ENCODE measurements at places on chromosomes 6 and 20.

DNA sequence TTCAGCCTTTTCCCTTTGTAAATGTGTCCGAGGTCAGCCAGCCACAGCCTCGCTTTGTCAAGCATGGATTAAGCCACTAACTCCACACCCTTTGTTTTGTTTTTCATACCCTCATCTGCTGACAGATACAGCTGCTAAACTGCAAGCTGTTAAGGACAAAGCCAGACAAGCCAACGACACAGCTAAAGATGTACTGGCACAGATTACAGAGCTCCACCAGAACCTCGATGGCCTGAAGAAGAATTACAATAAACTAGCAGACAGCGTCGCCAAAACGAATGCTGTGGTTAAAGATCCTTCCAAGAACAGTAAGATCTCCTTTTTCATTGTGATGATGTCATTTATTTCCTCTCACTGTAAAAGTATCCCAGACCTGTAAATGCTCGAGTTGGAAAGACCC is 269.3 kb downstream of the ARHGAP18 start:
- no peak for DNase-seq

DNA sequence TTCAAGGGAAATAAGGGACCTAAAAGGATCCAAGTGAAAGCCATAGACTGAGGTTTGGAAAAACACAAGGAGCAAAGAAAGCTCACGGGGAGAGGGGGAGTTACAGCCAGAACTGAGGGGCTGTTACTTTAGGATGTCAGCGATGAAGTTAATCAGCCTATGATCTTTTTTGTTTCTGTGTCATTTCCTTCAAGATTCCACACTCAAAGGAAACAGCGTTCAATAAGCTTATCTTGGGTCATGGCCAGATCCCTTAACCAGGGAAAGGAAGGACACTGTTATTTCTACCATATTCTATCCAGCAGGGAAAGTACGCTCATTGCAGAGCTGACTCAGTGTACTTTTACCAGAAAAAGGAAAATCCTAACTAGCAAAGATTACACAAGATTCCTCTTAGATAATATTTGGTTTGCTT is 132.8 kb downstream of the PFDN4 start:
- DNase-seq = no peak

GRCh38 chr6:105740946-105741645 is 338.2 kb upstream of the PREP start:
- DNase-seq = no peak

GRCh38 chr6:30169658-30170614 is 6.6 kb downstream of the TRIM15 start:
- DNase-seq = no peak

DNA sequence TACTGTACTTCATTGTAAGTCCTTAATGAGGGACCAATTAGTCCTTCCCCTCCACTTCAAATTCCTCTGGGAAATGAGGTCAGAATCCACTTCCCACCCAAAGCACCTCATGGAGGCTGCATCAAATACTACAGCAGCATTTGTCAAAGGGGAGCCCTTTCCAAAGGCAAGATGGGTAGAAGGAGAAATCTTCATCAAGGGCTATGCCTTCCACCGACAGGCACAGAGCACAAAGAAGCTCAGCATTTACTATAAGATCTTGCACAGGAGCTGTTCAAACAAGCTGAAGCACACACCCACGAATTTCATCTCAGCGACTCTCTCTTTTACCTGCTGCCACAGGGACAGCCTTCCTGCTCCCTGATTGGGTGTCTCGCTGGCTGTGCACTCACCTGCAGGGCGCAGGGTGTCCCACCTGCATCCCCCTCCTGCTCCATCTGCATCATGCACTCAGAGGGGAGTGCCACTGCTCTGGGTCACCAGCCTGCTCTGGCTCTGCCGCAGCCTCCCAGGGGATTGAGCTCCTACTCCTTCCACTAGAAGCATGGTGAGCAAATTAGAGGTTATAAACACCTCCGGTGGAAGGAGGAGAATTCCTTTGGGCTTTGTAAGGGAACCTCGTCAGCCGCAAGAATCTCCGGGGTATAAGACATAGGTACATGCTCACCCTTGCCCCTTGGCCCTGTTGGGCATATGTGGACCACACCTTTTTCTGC is 164.5 kb downstream of the ATXN1 start:
- no peak for DNase-seq

DNA sequence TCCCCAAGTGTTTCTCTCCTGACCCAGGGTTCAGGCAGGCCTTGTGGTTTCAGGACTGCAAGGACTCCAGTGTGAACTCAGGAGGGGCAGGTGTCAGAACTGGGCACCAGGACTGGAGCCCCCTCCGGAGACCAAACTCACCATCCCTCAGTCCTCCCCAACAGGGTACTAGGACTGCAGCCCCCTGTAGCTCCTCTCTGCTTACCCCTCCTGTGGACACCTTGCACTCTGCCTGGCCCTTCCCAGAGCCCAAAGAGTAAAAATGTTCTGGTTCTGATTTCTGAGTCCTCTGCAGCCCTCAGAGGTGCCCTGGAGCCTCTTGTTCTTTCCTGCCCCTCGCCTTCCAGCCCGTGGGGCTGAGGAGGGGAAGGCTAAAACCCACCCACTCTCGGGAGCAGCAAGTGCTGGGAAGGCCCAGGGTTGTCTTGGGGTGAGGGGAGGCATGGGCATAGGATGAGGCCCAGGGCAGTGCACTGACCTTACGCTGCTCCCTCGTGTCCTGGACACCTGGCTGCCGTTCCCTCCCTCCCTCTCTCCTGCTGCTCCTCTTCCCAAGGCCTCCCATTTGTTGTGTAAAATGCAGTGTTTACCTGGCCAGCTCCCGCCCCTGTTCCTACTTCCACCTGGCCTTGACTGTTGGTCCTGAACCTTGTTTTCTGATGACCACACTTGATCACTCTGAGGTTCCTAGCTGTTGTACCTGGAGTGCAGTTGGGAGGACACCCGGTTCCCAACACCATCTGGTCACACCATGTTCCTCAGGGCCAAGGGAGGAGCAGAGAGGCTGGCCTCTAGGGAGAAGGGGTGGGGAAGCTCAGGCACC is 9.9 kb downstream of the CNPY3 start:
- no peak for DNase-seq

GRCh38 chr6:41269716-41270115 is 16.8 kb downstream of the TREM1 start:
- DNase-seq = no peak

GRCh38 chr20:44054118-44054517 is 132.9 kb downstream of the JPH2 start:
- no peak for DNase-seq

DNA sequence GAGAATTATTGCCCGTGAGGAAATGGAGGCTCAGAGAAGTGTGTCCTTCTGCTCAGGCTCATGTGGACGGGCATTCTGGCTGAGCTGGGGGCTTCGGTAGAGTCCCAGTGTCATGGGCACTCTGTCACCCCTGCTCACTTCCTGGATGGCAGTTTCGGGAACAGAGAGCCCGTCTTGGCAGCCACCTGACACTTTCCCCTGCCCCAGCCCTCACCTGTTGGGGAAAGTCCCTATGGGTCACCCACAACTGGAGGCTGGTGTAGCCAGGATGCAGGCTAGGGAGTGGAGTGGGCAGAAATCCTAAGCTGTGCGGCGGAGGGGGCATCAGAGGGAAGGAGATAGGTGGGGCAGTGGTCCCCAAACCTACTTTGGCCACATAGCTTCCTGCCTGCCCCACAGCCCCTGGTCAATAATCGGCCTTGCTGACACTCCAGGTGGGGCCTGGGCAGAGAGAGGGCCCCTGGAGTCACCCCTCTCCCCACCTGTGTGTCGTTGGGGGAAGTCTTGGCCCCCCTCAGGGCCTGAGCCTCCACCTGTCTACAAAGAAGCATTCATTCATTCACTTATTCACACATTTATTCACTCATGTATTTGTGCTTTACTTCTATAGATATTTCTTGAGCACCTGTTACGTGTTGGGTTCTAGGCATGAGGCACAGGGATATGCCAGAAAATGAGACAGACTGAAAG is 40.5 kb downstream of the SNAI1 start:
- DNase-seq = no peak

GRCh38 chr6:165823609-165824326 is 160.7 kb upstream of the PDE10A start:
- no peak for DNase-seq

DNA sequence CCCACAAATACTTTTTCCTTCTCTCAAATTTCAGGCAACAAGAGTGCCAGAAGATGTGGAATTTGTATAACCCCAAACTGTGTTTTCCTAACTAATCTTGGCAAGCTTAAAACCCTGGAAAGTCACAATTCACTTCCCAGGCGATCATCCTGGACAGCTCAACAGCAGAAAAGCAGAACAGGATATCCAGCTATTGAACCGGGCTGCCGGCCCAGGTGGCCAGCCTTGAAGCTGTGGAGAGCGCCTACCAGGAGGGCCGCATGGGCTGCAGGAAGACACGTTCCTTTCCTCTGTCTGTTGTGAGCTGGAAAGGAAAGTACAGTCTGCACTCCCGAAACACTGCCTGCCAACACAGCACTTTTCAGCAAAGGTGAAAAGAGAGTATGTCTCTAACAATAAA is 719.7 kb upstream of the MARCKS start:
- no peak for DNase-seq

DNA sequence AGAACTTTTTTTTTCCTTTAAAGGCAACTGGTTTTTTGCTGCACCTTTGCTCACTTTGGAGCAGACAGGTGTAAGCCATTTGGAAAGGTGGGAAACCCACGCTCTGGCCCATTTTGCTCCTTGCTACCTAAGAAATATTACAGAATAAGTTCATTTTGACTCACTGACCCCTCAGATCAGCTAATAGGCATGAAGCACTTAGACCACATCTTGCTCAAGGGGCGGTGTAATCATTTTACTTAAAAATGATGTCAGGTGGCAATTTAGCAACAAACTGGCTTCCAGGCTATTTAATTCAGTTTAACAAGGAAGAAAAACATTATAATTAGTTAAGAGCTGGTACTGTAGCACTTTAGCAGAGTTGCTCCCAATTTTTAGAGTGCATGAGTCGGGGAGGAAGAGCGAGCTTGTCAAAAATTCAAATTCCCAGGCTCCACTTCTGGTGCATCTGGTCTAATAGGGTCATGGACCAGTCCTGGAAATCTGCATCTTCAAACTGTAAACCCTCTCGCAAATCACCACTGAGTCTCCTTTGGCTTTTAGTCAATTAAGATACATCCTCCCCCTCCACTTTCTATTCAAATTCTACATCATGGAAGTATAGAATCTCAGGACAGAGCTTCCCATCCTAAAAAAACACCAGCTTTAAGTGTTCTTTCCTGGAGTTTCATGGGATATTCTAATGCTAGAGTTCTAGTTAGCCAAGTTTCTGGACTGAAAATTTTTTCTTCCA is 38.2 kb downstream of the JAG1 start:
- DNase-seq = no peak

- no peak for DNase-seq
Observed at GRCh38 chr6:76840865-76841264, 622.4 kb downstream of the HTR1B start.
